Fibroblast of upper back skin (primary cell): ENCODE measurements at places on chromosomes 16 and 17.
A peak's percentile ranks its signal among the peaks of the same experiment; 100 is the strongest.

DNA sequence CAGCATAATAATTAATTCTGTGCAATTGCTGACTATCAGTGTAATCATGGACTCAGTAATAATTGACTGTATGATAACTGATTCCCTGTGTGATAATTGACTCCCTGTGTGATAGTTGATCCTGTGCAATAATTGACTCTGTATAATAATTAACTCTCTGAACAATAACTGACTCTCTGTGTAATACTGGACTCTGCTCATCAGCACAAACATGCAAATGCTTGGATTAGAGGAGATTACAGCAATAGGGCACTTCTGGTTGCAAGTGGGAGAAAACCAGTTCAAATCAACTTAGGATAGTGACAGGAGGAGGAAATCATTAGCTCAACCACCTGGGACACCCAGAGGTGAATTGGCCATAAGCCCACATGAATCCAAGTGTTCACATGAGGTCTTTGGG is 582.1 kb downstream of the RBFOX1 start:
- no peak for DNase-seq

GRCh38 chr17:78144736-78145641 is 1.2 kb upstream of the C17orf99 start:
- no peak for DNase-seq

DNA sequence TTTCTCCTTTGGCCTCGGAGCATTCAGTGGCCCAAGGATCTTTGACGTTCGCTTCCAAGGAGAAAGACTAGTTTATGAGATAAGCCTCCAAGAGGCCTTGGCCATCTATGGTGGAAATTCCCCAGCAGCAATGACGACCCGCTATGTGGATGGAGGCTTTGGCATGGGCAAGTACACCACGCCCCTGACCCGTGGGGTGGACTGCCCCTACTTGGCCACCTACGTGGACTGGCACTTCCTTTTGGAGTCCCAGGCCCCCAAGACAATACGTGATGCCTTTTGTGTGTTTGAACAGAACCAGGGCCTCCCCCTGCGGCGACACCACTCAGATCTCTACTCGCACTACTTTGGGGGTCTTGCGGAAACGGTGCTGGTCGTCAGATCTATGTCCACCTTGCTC is 1.4 kb downstream of the AOC3 start:
- DNase-seq = no peak

DNA sequence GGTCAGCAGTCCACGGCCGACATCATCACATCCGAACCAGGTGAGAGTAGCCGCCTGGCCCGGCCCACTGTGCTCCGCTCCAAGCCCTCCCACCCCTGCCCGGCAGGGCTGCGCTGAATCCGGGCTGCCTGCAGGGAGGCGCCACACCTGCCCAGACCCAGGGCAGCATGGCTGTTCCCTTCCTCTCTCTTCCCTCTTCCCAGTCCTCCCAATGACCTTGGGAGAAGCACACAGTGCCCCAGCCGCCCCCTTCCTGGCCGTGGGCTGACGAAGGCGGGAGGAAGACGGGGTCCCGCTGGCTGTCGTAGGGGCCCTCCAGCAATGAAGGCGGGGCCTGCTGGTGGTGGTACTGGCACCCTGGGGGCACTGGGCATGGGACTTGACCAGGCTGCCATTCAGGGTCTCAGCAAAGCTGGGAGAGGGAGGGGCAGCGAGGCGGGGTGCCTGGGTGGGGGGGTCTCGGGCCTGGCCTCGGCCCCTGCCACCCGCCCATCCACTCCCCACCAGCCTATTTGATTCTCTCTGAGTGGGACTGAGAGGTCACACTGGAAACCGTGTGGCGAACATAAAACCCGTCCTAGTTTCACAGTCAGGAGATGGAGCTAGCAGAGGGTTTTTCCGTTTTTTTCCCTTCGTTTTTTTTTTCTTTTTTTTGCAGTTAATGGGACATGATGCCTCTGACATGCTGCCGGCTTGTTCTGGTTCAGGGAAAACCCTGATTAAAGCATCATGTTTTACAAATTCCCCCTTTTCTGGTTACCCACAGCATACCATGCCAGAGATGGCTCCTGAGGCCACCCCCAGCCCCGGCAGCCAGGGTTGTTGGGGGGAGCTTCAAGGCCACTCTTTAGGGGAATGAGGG is 50.6 kb downstream of the BAHCC1 start:
- no peak for DNase-seq

DNA sequence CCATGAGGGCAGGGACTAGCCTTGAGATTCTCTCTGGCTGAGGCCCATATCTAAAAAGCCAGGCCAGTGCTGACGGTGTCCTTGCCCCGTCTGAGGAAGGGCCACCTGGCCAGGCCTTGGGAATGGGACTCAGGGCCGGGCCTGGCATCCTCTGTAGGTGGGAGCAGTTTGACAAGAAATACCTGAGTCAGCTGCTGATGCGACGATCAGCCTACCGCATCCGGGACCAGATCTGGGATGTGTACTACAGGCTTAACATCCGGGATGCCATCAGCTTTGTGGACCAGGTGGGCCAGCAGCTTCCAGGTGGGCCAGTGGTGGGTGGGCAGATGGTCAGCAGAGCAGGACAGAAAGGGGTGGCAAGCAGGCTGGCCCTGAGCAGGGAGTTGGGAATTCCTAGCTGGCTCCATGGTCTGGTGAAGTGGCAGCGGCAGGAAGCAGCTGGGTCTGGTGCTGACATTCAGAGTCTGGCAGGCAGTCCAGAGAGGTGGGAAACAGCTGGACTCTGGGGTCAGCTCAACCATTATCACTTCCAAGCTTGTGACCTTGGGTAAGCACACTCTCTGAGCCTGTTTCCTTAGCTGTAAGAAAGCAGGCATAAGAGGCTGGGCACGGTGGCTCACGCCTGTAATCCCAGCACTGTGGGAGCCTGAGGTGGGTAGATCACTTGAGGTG is 9.5 kb downstream of the SLC9A5 start:
- no peak for DNase-seq

GRCh38 chr17:6487251-6488007 is 43.2 kb downstream of the PIMREG start:
- no peak for DNase-seq

GRCh38 chr16:84496991-84497390 is 7.5 kb downstream of the MEAK7 start:
- no peak for DNase-seq

DNA sequence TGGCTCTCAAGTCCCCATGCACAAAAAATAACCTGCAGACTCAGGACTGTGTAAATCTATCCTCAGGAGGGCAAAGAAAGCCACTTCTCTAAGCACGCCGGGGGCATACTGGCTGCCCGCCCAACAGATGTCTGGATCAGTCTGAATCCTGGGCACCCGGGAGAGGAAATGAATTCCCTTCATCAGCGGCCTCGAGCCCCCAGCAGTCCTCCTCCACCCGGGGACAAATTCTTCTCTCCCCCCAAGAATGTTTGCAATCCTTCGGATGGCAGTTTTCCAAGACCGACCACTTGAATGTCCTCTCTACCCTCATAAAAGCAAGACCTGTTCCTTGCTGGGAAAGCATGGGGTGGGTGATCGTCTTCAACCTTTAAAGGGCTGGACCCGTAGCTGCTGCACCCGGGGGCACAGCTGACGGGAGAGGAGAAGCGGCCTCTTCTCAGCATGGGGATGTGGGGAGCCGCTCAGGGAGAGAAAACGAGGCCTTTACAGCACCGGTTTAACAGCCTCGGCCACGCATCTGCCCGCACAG is 9.4 kb upstream of the MAP2K3 start:
- peak; percentile 67 for DNase-seq

GRCh38 chr16:69471121-69471520 is 46.7 kb downstream of the CYB5B start:
- no peak for DNase-seq

DNA sequence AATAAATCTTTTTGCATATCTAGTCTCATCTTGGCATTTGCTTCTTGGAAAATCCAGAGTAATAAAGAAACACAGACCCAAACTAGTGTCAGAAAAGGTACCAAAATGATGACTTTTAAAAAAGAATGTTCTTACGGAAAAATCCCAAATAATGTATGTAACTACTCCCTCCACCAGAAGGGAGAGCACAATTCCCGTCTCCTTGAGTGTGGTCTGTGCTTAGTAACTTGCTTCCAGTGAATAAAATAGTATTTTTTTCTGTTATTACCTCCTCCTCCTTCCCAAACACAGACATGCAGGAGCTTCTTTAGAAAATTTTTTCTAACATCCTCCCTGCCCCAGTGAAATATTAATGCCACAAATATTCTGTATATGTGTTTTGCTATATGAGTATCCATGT is 358.1 kb downstream of the ZFHX3 start:
- peak; percentile 19 for DNase-seq

- DNase-seq = peak; percentile 93
These were observed 172.4 kb downstream of the ABCA8 start for GRCh38 chr17:68782789-68783188.

GRCh38 chr16:51900221-51900780 is 646.6 kb downstream of the TOX3 start:
- peak; percentile 36 for DNase-seq

GRCh38 chr17:68760141-68760475 is 158.9 kb upstream of the FAM20A start:
- no peak for DNase-seq

GRCh38 chr16:14302399-14303181 is 231.5 kb downstream of the MRTFB start:
- DNase-seq = no peak

DNA sequence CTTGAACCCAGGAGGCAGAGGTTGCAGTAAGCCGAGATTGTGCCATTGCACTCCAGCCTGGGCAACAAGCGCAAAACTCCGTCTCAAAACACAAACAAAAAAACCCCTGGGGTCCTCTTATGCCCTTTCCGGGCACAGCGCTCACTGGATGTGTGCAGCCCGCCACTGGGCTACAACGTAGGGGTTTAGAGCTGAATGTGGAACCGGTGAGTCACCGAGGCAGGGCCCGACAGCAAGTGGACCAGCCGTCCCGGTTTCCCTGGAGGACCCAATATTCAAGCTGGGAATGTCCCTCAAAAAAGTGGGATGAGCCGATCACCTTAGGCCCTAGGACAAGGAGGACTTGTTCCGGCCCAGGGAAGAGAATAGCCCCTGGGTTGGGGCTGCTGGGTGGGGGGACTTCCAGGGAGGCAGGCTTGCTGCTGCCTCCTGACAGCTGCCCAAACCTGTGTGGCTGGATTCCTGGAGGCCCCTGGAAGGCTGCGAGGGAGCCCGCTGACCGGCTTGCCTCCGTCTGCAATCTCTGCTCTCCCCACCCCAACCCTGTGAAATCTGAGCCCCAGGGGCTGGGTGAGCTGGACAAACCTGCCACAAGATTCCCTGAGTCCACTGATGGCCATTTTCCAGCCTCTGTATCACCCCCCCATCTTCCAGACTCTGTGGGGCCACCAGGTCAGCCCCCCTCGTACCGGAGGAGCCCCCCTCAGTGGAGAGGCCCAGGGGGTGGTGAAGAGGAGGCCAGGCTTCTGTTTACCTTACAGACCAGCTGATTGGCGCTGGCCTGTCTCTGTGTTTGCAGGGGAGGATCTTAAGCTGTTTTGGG is 2.9 kb upstream of the CLDN9 start:
- DNase-seq = no peak

GRCh38 chr16:58040945-58041627 is 15.5 kb downstream of the MMP15 start:
- DNase-seq = no peak

- no peak for DNase-seq
These were observed 375.0 kb downstream of the KCNJ2 start for GRCh38 chr17:70544317-70544716.

DNA sequence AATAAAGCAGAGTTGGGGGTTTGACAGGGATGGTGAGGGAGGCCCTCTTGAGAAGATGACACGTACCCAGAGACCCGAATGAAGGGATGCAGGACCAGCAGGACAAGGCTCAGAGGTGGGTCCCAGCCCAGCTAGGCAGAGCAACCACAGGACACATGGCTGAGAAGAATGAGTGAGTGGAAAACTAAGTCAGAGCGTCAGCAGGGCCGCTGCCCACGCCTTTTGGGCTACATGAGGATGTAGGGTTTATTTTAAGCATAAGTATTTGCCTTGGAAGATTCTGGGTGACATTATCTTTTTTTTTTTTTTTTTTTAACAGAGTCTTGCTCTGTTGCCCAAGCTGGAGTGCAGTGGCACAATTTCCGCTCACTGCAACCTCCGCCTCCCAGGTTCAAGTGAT is 176.0 kb downstream of the TMEM132E start:
- DNase-seq = no peak

DNA sequence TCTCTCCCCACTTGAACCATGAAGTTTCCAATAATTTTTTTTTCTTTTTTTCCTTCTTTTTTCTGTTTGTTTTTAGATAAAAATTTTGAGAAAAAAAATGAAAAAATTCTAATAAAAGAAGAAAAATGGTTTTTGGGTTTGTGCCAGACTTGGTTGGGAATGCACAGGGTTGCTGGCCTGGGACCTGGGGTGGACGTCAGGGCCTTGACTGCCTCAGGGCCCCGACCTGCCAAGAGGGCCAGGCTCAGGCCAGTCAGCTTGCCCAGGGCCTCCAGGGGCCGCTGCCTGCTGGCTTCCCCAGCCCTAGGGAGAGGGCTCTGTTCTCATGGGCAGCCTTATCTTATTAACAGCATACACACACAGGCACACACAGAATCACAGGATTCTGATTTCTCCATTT is 6.5 kb downstream of the TBX6 start:
- DNase-seq = no peak

- DNase-seq = peak; percentile 66
These were observed 2.3 kb downstream of the SLC5A11 start for GRCh38 chr16:24848065-24848464.

DNA sequence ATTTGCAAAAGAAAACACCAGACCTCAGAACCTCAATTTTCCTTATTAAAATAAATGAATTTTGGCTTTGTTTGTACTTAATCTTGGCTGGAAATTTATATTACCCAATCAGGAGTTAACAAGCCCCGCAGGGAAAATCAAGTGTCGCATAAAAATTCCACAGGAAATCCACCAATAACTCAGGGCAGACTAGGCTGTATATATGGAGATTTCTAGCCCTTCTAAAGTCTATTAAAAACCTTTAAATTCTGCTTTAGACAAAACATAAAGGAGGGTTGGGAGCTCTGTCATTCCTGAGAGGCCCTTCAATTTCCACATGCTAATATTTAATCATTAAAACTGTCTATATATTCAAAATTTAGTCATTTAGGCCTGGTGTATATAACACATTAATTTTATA is 434.7 kb downstream of the CDH11 start:
- no peak for DNase-seq

GRCh38 chr16:12573730-12574383 is 229.8 kb downstream of the CPPED1 start:
- DNase-seq = peak; percentile 37

DNA sequence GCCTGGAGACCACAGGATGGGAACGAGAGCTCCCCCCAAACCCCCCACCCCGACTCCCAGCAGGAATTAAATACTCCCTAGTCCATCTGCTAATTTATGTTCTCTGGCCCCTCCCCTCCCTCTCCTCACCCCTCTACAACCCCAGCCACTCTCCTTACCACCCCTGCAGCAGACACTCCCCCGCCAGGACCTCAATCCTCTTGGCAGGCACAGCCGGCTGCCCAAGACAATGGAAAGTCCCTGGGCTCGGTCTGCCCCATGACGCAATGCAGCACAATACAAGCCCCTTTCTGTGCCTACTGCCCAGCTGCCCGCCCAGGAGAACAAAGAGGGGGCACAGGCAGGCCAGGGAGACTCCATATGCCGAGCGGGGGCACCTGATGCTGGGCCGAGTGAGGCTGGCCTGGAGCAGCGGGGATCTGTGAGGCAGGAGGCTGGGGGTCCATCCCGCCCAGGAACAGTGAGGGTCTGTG is 30.3 kb upstream of the CDC42EP4 start:
- DNase-seq = peak; percentile 84
